ENCODE measurements at places on chromosomes 11 and 22.

DNA sequence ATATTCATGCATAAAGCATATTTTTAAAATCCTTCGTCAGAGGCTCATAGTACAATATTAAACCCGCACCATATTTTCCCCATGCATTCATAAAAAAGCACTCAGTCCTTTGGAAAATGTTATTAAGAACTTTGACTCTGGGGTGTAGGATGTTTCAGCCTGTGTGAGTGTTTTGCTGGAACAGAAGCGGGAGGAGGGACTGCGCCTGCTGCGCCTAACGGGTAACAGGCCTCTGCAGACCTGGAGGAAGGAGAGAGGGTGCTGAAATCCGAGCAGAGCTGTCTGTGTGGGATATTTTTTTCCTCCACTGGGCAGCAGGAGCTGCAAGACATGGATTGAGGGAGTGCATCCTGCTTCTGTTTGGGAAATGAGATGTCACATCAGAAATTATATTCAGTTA is 483.0 kb downstream of the BRD1 start:
- DNase-seq = no peak

GRCh38 chr11:22371160-22371559 is 33.0 kb downstream of the SLC17A6 start:
- DNase-seq = no peak

DNA sequence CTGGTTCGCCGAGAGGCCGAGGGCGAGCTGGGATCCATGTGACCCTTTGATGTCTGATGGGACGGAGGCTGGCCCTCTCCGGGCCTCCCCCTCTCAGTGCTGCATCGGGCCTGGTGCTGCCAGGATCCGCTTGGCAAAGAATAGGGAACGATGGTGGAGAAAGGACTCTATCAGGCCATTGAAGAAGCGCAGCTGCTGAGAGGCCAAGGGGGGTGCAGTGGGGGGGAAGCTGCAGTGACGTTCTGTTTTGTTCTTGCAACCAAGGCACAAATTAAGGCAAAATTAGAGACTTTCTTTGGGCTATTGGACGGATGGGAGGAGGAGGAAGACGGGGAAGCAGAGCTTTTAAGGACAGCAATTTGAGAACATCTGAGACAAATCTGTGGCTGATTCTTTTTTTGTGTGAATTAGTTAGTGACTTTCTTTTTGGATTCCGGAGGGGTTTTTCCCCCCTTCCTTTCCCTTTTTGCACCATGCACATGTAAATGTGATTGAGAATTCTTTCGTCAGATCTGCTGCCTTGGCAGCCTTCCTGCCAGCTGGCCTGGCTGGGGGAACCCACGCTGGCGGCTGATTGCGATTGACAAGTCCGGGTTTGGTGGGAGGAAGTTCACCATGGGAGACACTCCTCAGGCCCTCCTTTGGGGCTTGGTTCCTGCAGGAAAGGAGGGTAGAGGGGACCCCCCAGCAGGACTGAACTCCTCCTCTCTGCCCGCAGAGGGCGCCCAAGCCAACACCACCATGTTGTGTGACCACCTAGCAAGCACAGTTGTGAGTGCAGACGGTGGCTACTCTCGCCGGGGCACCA is 214.6 kb downstream of the NTM start:
- DNase-seq = no peak

DNA sequence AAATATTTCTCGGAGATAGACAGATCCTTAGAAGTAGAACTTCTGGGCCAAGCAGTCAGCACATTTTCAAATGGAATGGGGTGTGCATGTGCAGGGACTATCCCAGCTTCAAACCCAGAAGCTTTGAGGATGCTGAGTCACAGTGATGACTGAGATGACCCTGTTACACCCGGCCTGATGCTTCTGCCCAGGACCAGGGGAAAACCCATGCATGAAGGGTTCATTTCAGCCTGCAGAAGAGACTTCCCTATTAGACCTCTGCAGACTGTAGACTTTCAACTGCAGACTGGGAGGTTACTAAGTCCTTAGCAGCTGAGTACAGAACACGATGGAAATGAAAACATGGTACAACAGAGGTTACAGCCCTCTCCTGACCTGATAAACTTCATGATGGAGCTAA is 3.6 kb upstream of the OR2AT4 start:
- DNase-seq = no peak

GRCh38 chr22:43207849-43208702 is 21.1 kb upstream of the TTLL12 start:
- no peak for DNase-seq

DNA sequence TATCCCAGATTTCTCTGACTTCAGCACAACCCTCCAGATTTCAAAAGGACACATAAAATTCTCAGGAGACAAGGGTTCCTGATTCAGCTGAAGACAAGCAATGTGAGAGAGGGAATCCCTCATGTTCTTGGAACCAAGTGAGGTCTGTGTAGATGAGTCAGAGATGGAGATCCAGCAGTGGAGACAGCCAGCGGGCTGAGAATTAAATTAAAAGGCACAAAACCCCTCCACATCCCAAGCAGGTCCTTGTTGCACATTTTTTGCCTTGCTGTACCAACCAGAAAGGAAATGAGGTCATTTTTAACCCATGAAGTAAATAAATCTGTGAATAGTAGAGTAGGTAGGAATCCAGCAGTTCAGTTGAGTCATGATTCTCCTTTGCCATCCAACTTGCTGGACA is 9.7 kb downstream of the MTNR1B start:
- no peak for DNase-seq

DNA sequence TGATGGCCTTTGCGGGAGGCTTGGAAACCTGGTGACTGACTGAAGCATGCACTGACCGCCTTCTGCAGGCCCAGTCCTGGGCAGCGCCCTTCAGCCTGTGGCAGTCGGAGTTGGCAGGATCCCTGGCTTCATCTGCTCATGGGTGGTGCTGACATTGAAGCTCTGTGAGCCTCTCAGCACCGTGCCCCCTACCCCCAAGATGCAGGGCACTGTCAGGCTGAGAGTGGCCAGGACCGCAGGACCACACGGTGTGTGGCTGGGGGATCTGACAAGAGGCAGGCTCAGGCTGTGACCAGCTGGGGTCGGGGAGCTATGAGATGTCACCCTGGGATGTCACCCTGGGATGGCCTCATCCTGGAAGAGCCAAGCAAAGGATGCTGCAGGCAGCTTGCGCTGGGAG is 32.7 kb downstream of the TBC1D22A start:
- no peak for DNase-seq

DNA sequence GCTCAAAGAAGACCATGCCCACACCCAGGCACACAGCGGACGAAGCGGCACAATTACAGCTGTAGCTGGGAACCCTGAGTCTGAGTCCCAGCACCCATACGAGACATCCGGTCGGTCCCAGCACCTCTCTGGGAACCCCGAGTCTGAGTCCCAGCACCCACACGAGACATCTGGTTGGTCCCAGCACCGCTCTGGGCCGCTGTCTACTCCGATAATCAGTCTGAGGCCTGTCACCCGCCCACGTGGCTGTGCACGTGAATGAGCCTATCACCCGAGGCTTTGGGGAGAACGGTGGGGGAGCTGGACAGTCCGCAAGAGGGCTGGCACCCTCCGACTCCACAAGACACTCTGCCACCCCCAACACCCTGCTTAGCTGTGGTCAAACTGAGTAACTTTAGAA is 6.2 kb downstream of the TTLL8 start:
- no peak for DNase-seq

- no peak for DNase-seq
Measured at GRCh38 chr11:68893282-68893681, 10.3 kb downstream of the MRPL21 start.

GRCh38 chr11:2187280-2187707 is 15.7 kb upstream of the TH start:
- no peak for DNase-seq

GRCh38 chr22:46587492-46588278 is 32.5 kb upstream of the GRAMD4 start:
- peak; percentile 26 for DNase-seq

DNA sequence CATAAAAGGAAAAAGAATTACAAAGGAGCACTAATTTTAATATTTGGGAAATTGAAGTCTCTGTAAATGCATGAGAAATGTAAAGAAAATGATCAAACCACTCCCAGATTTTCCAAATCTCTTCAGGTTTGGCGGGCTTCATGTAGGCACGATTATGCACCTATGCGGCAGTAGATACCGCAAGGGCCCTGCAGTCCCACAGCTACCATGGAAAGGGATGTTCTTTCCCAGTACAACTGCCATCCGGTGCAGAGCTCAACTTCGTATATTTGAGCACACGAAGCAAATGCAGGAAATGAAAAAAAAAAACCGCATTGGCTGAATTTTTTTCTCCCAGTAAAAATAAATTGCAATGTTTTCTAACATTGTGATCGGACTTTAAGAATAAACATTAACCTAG is 1.4 kb downstream of the SLC17A6 start:
- no peak for DNase-seq

DNA sequence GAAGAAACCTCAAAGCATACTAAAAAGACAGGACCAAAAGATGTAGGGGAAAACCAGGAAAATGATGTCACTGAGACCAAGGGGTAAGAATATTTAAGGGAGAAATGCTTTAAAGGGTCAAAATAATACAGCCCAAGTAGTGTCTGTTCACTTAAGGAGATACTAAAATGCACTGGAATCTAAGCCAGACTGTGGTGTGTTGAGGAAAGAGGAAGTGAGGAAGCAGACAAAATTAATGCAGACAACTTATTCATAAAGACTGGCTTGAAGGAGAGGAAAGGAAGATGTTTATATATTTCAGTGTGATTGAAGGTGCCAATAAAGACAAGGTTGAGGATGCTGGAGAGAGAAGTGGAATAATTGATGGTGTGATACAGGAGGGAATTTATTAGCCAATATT is 15.7 kb downstream of the ZNF215 start:
- DNase-seq = no peak

DNA sequence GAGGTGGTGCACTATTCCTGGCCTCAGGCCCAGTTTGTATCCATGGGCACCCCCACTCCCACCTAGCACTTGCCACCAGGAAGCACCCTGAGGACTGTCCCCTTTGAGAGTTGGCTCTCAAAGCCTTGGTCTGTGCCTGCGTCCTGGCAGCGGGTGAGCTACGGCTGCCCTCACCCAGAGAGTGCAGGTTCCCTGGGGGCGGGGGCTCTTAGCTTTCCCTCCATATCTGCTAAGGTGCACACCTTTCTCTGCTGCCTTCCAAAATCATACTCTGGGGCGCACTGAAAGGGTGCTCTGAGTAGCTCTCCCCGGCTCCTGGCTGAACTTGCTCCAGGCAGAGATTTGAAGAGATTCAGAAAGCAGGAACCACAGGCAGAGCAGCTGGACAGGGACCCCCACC is 7.1 kb downstream of the KCNQ1 start:
- no peak for DNase-seq

GRCh38 chr11:22304337-22304961 is 33.7 kb upstream of the SLC17A6 start:
- DNase-seq = no peak

- peak; percentile 61 for DNase-seq
Measured at GRCh38 chr11:65355013-65355775, 643 bp downstream of the TIGD3 start.

DNA sequence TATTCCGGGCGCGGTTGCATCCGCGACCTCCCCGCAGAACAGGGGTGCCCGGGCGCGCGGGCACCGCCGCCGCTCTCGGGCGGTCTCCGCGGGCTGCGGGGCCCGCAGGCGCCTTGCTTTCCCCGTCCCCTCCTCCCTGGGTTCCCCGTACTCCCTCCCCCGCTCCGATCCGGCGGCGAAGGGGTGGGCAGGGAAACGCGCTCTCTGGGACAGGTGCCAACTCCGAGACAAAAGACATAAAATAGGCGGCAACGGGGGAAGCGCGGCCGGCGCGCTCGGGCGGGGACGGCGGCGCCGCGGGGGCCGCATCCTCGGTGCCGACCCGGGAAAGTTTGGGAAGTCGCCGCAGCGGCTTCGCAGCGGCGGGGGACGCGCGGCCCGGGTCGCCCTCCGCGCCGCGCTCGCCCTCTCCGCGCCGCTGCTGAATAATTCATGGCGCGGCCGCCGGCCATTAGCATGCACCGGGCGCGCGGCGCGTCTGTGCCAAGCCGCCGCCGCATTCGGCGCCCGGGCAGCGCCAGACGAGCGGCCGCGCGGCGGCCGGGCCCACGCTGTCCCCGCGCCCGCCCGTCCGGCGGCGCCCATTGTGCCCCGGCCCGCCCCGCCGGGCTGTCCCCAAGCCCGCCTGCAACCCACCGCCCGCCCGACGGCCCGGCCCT is 78.7 kb upstream of the PPARA start:
- DNase-seq = no peak

DNA sequence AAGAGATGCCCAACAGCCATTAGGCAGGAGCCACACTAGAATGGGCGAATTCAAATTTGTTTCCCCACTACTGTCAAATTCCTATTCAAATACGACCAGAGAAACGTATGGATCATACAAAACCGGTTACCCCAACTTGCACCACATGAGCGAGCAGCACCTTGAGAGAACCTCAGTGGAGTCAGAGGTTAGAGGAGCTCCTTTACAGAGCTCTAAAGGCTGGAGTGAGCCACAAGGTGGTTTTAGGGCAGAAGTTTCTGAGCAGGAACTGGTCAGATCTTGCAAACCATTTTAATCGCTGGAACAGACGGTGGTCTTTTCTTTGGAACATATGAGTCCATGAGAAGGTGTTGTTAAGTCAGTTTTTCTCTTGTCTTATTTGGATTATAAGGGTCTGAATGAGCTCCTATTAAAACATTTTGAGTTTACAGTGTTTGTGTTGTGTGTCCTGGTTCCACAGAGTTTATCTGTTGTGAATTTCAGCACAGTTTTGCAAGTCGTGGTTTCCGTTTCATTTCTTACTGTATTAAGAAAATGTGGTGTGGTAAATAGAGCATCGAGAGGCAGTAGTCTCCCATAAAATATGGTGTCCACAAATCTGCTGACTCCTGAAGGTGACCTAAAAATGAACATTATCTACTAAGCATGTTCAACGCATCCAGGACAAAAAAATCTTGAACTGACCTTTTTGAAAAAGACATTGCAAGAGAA is 471.7 kb downstream of the NTM start:
- no peak for DNase-seq

GRCh38 chr22:28237112-28237511 is 318.1 kb upstream of the PITPNB start:
- DNase-seq = no peak

DNA sequence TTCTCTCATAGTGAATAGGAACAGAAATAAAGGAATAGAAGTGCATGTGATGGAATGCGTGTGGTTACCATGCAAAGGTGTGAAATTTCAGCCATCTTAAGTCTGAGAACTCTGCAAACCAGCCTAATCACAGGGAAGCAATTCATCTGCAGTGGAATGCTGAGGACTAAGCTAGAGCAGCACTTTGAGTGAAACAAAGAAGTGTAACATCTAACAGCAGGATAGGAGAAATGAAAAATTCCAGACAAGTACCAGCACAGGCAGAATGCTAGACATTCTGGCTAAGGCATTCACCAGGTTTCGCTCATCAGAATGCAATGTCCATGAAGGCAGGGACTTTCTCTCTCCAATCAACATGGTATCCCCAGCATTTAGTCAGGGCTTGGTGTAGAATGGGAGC is 41.2 kb upstream of the SLC36A4 start:
- no peak for DNase-seq

DNA sequence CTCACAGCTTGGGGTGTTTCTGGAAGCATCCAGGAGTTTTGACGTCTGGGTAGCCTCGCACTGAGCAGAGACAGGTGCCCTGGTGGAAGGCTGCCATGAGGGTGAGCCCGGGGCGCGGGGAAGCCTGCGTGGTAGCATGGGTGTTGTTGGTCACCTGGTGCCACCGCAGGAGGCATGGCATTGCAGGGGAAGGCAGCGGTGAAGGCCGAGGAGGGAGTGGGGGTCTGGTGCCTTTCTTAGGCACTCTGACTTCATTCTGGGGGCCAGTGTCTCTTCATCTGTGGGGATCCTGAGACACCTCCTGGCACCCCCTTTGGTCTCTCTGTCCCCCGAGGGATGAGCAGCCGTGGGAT is 271.2 kb downstream of the TBC1D22A start:
- DNase-seq = no peak

- no peak for DNase-seq
Measured at GRCh38 chr11:128666397-128666796, 27.5 kb upstream of the FLI1 start.

- DNase-seq = no peak
Measured at GRCh38 chr11:131371791-131372104, 1.3 kb downstream of the NTM start.

Measured in activated T-cell treated with anti-CD3 and anti-CD28 coated beads, Interleukin-2, amount 50 U/mL, for 1 hour (primary cell).